CD4-positive, alpha-beta T cell (primary cell): ENCODE measurements at places on chromosomes 12 and 14.
A peak's percentile ranks its signal among the peaks of the same experiment; 100 is the strongest.

GRCh38 chr12:77232045-77232444 lies 166.7 kb upstream of the E2F7 start:
- DNase-seq: no peak
- no peaks in the 10 kb centered on the region for H3K36me3 ChIP-seq
- no peaks in the 10 kb centered on the region for H3K4me1 ChIP-seq
- no peak overlapping the region for H3K27ac ChIP-seq

DNA sequence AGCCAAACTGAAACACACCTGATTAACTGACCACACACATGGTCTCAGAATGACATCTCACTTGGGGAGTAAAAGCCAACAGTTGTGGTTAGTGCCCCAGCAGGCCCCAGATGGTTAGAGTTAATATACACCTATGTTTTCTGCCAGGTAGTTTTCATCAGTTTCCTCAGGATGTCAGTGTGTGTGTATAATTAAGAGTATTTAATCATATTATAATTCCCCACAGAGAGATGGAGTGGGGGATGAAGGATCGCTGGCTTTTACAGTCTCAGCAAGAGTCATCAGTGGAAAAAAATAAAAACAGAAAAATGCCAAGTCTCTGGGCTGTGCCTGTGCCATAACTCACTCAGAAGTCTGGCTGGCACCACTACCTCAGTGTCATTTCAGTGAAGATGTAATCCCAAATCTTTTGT lies 412.5 kb downstream of the ZFP36L1 start:
- H3K27me3 ChIP-seq: no peaks in the 10 kb centered on the region
- DNase-seq: no peak
- peak overlapping the region; percentile 33 for H3K27ac ChIP-seq

DNA sequence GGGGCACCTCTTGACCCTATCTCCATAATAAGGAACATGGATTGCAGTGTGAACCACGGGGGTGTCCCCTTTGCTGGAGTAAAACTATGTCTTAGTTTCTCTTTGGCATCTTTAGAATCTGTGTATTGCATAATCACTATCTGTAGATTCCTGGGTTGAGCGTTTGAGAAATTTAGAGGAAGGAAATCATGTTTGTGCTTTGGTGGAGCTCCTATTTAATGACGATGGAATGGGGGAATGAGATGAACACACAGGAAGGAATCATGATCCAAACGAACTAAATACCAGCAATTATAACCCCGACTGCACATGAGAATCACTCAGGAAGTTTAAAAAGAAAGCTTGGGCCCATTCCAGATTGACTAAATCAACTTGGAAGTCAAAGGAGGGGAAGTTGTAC lies 1.3 kb upstream of the MYG1 start:
- no peaks in the 10 kb centered on the region for H3K27me3 ChIP-seq
- H3K4me1 ChIP-seq: peaks cover 62% of the 10 kb centered on the region
- DNase-seq: no peak

- no peak for DNase-seq
- H3K27ac ChIP-seq: no peak overlapping the region
- no peak overlapping the region for H3K4me3 ChIP-seq
- H3K36me3 ChIP-seq: no peaks in the 10 kb centered on the region
Measured at GRCh38 chr12:12331896-12332295, 18.1 kb downstream of the MANSC1 start.

- peaks cover 13% of the 10 kb centered on the region for H3K4me1 ChIP-seq
- H3K4me3 ChIP-seq: no peak overlapping the region
- no peak overlapping the region for H3K27ac ChIP-seq
- peaks cover 38% of the 10 kb centered on the region for H3K27me3 ChIP-seq
- no peaks in the 10 kb centered on the region for H3K36me3 ChIP-seq
Measured at GRCh38 chr12:116874324-116874995, 6.8 kb downstream of the HRK start.

DNA sequence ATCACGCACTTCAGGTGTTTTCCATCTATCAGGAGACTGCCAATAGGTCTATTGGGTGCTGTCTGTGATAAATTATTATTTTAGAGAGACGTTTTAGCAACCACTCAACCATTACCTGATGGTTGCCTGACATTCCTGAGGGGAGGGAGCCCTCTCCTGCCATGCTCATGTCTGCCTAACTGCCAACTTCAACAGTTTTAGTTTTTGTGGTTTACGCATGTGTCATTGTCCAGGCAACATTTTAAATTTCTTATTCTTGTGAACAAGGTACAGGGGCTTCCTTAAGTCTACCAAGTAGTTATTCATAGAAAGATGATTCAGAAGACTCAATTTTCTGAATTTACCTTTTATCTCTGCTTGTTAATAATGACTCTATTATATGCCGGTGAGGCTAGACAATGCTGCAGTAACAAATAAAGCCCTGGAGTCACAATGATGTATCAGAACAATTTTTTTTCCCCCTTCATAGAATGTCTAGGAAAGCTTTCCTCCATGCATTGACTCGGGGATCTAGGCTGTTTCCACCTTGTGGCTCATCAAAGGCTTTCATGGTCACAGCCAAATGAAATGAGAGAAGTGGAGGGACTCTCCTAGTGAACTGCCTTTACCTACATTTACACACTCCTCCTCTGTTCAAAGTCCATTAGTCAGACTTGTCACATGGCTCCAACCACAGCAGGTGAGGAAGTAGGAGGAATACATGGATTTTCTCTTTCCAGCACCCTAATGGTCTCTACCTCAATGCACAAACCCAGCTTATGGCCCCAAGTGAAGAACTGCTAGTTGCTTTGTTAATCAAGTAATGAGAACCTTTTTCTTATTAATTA lies 225.8 kb downstream of the CRADD start:
- no peak for DNase-seq
- H3K27ac ChIP-seq: no peak overlapping the region
- H3K4me1 ChIP-seq: peaks cover 11% of the 10 kb centered on the region
- H3K4me3 ChIP-seq: no peak overlapping the region
